ENCODE measurements at places on chromosomes 12 and 14. TPM values are rescaled to one million over a fixed set of nuclear protein-coding genes. Genes with fewer than 3 reads are reported as not detected.

- no peak for DNase-seq
Measured at GRCh38 chr14:78986989-78987388, 816.8 kb downstream of the NRXN3 start.

DNA sequence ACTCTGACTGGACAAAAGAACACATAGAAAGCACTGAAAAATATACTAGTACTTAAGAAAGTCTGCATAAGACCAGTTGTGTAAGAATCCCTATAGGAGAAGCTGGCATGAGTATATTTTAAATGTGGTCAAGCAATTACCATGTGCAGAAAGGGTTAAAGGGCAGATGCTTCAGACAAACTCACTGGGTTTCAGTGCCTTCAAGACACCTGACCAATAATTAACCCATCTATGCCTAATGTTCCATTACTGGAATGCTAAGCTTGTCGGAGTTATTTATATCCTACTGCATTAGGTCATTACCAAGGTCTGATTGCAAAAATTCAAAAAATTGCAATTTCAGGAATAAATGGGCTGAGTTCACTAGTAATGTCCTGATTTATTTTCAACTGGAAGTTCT, 41.3 kb downstream of the HNRNPC start:
- DNase-seq: no peak

- no peak for DNase-seq
Measured at GRCh38 chr12:50894241-50894640, 51.5 kb downstream of the TMPRSS12 start.

Gene LMNTD1
- not detected for total RNA-seq
